ENCODE measurements at places on chromosomes 16 and 17. TPM values are rescaled to one million over a fixed set of nuclear protein-coding genes. Genes with fewer than 3 reads are reported as not detected.

Gene SLC6A4
- total RNA-seq, result not detected

Gene TOX3
- 21.2 TPM for total RNA-seq

DNA sequence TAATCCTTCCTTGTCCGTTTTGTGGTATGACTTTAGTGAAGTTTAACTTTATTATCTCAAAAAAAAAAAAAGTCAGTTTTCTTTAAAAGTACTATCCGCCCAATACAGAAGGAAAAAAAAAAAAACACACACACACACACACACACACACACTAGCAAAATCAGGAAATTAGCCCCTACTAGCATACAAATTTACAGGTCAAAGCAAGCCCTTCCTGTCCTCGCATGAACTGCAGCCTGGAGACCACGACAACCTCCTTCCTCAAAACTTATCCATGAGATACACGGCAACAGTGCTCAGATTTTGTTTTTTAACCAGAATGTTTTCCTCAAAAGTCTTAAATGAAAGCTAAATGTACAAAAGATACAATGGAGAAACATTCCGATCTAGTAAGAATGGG lies 16.2 kb downstream of the NCOR1 start:
- H3K4me1 ChIP-seq, result no peaks in the 10 kb centered on the region
- DNase-seq, result no peak
- peaks cover under 1% of the 10 kb centered on the region for H3K36me3 ChIP-seq
- H3K27ac ChIP-seq, result no peak overlapping the region
- no peaks in the 10 kb centered on the region for H3K27me3 ChIP-seq

- H3K4me1 ChIP-seq, result peaks cover 47% of the 10 kb centered on the region
- H3K36me3 ChIP-seq, result no peaks in the 10 kb centered on the region
- H3K4me3 ChIP-seq, result no peak overlapping the region
- no peaks in the 10 kb centered on the region for H3K27me3 ChIP-seq
- no peak overlapping the region for H3K27ac ChIP-seq
Observed at GRCh38 chr16:85574672-85575475, 38.2 kb upstream of the GSE1 start.
